ENCODE measurements at places on chromosomes 7 and 10.

DNA sequence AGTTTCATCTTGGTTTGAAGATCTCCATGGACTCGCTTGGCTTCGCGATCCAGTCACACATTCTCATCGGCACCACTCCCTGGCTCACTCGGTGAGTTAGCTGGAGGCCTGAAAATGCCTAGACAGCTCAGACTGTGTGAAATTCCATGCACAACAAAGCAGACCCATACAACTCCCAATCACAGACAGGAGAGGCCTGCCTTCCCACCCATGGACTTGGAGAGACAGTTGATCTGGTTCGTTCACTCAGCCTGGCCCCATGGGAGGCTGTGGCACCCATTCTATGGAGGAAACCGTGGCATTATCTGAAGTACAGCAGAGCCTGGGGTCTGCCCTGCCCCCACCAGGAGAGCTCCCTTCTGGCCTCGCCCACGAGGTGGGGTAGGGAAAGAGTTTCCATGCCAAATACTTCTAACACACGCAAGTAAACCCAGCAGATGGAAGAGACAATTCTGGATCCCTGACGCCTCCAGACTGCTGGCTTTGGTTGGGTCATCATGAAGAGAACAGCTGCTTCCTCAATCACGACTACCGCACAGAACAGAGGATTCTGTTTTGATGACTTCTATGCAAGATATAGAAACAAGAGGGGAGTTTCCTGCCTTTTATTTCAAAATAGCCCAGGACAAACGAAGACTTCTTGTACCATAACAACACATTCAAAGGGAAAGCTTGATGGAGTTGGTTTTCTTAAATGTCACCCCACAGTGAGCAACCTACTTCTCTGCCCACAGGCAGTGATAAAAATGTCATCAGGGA, 15.9 kb downstream of the FAM53B start:
- no peak overlapping the region for H3K27ac ChIP-seq
- H3K36me3 ChIP-seq = peaks cover 8% of the 10 kb centered on the region
- peaks cover 2% of the 10 kb centered on the region for H3K27me3 ChIP-seq
- H3K4me3 ChIP-seq = no peak overlapping the region
- H3K4me1 ChIP-seq = peaks cover 37% of the 10 kb centered on the region
- DNase-seq = no peak

DNA sequence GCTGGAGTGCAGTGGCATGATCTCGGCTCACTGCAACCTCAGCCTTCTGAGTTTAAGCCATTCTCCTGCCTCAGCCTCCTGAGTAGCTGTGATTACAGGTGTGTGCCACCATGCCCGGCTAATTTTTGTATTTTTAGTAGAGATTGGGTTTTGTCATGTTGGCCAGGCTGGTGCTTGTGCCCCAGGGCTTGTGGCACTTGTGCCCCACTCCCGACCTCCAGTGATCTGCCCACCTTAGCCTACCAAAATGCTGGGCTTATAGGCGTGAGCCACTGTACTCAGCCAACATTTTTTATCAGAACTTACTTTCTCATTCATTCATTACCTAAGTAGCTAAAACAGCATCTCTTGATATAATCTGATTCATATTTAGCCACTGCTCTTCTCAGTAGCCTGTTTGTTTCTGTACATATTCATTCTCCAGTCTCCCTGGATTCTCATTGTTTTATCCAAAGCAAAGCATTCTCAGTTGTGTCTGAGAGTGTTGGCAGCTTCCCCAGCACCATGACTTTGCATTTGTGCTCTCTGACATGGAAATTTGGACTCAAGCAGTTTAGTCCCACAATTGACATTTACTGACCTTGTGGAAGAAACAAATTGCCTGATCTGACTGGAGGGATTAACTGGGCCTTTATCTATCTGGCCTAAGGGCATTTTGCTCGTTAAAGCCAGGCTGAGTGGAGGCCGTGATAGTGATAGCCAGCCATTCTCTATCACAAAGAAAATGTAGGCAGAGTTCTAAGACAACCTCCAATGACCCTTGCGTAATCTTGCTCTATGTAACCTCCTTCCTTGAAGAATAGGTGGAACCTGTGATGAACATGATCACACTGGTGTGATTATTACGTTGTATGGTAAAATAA, 44.9 kb downstream of the AKR1B15 start:
- H3K27me3 ChIP-seq = no peaks in the 10 kb centered on the region
- H3K4me1 ChIP-seq = no peaks in the 10 kb centered on the region
- peaks cover 12% of the 10 kb centered on the region for H3K36me3 ChIP-seq
- H3K4me3 ChIP-seq = no peak overlapping the region
- no peak for DNase-seq

DNA sequence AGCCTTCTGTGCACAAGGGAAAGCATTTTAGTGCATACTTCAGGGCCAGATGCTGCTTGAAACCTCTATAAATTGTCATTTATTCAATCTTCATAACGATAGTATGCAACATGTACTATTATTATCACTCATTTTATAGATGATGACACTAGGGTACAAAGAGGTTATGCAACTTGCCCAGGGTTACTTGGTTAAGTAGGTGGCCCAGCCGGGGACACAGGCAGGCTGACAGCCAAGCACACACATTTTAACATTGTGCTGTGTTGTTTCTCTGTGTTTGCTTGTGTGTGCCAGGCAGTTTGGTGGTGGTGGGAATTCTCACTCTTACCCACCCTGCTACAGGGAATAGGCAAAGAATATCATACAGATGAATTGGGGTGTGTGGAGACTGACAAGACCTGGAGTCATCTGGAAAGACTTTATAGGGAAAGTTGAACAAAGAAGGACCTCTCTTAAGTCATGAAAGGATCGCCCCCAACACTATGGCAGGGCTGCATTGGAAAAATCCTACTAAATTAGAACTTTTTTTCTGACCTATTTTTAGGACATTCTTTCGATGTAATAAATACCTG, 98.9 kb downstream of the MKX start:
- H3K4me3 ChIP-seq = no peak overlapping the region
- H3K36me3 ChIP-seq = no peaks in the 10 kb centered on the region
- H3K4me1 ChIP-seq = no peaks in the 10 kb centered on the region
- H3K27me3 ChIP-seq = no peaks in the 10 kb centered on the region
- DNase-seq = no peak
- no peak overlapping the region for H3K27ac ChIP-seq

- no peak overlapping the region for H3K27ac ChIP-seq
- DNase-seq = no peak
- no peak overlapping the region for H3K4me3 ChIP-seq
- peaks cover 2% of the 10 kb centered on the region for H3K27me3 ChIP-seq
- H3K4me1 ChIP-seq = no peaks in the 10 kb centered on the region
Measured at GRCh38 chr7:39249635-39250152, 272.0 kb downstream of the POU6F2 start.

DNA sequence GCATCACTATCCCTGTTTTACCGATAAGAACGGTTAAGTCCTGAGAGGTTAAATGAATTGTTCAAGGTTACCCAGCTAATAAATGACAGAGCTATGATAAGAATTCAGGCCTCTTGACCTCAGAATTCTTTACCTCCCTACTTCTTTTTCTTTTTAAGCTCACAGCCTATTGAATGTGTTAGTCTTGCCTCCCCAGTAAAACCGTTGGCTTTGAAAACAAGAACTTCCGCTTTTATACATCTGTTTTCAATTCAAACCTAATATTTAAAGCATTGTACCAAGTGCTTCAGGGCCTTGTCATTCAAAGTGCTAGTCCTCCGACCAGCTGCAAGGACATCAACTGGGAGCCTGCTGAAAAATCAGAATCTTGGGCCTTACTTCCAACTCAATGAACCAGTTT, 15.6 kb downstream of the SEC31B start:
- DNase-seq = no peak
- no peak overlapping the region for H3K4me3 ChIP-seq
- H3K36me3 ChIP-seq = peaks cover 23% of the 10 kb centered on the region
- no peaks in the 10 kb centered on the region for H3K27me3 ChIP-seq
- H3K27ac ChIP-seq = no peak overlapping the region

DNA sequence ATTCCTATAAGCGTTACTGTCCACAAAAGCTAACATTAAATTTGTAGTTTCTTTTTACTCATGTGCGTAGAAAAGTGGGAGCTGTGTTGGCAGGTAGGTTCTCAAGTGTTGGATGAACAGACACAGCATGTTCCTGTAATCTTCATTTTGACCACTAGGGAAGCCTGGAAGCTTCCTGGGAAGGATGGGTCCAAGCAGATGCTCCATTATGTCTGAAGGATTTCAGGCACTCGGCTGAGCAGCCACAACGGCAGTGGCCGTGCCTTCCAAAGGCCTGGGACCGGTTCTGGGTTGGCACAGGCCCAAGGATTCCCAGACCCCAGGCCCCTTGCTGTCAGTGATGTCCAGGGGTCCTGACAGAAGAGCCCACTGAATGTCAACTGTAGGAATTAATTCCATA, 386.3 kb downstream of the TNS3 start:
- no peak overlapping the region for H3K27ac ChIP-seq
- H3K4me1 ChIP-seq = no peaks in the 10 kb centered on the region
- H3K27me3 ChIP-seq = peaks cover 5% of the 10 kb centered on the region
- DNase-seq = peak; percentile 14

- peaks cover 7% of the 10 kb centered on the region for H3K36me3 ChIP-seq
- no peaks in the 10 kb centered on the region for H3K27me3 ChIP-seq
- H3K27ac ChIP-seq = no peak overlapping the region
Measured at GRCh38 chr10:74778436-74779094, 47.8 kb upstream of the KAT6B start.

DNA sequence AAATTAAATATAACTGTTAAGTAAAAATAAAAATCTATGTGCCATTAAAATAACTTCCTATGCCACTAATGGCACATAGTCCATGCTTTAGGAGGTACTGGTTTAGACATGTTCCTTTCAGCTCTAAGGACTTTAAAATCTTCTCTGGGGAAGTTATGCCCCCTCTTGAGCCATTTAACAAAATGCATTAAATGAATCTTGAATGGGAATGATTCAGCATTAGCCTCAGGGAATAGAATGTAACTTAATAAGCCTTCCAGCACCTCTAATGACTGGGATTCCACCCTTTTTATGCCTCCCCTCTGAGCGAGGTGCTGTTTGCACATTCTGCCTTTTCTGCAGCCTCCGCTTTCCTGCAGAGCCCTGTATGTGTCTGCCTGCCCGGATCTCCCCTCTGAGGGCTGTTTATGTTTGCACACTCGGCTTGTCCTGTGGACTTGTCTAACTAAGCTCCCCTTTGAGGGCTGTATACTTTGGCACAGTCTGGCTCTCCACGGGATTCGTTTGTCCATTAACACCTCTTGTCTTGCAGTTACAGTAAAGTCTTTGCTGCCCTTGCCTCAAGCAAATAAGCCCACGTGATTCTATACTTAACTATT, 108.4 kb upstream of the HPS1 start:
- no peak overlapping the region for H3K4me3 ChIP-seq
- peaks cover 4% of the 10 kb centered on the region for H3K27me3 ChIP-seq
- H3K4me1 ChIP-seq = peaks cover 18% of the 10 kb centered on the region

- no peaks in the 10 kb centered on the region for H3K4me1 ChIP-seq
- H3K27ac ChIP-seq = no peak overlapping the region
- H3K36me3 ChIP-seq = no peaks in the 10 kb centered on the region
- H3K27me3 ChIP-seq = peaks cover 2% of the 10 kb centered on the region
Measured at GRCh38 chr7:114598946-114599345, 184.3 kb downstream of the FOXP2 start.

DNA sequence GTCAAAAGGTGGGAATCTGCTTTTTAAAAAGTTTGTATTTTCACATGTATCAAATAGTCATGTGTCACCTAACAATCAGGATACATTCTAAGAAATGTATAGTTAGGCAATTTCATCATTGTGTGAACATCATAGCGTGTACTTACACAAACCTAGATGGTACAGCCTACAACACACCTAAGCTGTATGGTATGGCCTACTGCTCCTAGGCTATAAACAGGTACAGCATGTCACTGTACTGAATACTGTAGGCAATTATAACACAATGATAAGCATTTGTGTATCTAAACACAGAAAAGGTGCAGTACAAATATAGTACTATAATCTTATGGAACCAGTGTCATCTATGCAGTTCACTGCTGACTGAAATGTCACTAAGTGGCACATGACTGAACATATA, 17.8 kb downstream of the COA1 start:
- H3K4me1 ChIP-seq = no peaks in the 10 kb centered on the region
- H3K36me3 ChIP-seq = peaks cover 11% of the 10 kb centered on the region
- H3K27me3 ChIP-seq = no peaks in the 10 kb centered on the region
- H3K4me3 ChIP-seq = no peak overlapping the region
- DNase-seq = no peak
- H3K27ac ChIP-seq = no peak overlapping the region

GRCh38 chr10:88190540-88191235, 327.3 kb downstream of the PTEN start:
- peaks cover 4% of the 10 kb centered on the region for H3K4me1 ChIP-seq
- H3K27me3 ChIP-seq = peaks cover 2% of the 10 kb centered on the region
- H3K27ac ChIP-seq = no peak overlapping the region

DNA sequence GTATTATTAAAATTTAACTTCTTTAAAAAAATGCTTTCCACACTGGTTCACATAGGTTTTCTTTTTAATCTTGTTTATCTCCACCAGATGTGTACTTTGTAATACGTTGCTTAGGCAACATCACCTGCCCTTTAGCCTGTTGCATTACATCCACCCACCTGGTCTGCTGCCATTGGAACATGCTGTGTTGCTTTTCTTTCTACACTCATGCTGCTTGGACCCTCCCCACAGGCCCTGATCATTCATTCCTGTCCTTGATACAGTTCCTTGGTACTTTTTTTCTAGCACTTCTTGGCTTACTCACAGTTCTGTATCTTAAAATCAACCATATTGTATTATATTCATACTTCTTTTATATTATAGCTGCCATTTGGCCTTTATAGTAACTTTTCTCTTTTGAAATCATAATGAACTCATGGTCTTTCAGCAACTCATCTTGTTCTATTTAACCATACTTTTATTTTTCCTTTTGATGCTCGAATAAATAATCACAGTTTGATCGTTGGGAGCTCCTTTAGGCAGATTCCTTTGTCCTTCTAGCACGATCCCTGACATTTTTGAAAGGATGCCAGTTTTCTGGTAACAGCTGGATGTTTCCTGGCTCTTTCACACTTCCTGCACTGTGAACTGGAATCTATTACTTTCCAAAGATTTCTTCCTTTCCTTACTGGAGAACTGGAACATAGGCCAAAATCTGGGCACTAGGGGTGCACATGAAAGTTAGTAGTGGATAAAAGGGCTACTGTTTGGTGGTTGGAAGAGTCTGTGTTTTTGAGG, 125.1 kb downstream of the CDK14 start:
- peaks cover 5% of the 10 kb centered on the region for H3K27me3 ChIP-seq
- no peak overlapping the region for H3K4me3 ChIP-seq
- no peaks in the 10 kb centered on the region for H3K36me3 ChIP-seq
- DNase-seq = no peak

- H3K27ac ChIP-seq = peak overlapping the region; percentile 54
- H3K4me1 ChIP-seq = peaks cover 7% of the 10 kb centered on the region
- H3K27me3 ChIP-seq = no peaks in the 10 kb centered on the region
- no peaks in the 10 kb centered on the region for H3K36me3 ChIP-seq
Measured at GRCh38 chr10:80709866-80710265, 172.2 kb downstream of the SH2D4B start.
